ENCODE measurements at places on chromosomes 3 and 15.

DNA sequence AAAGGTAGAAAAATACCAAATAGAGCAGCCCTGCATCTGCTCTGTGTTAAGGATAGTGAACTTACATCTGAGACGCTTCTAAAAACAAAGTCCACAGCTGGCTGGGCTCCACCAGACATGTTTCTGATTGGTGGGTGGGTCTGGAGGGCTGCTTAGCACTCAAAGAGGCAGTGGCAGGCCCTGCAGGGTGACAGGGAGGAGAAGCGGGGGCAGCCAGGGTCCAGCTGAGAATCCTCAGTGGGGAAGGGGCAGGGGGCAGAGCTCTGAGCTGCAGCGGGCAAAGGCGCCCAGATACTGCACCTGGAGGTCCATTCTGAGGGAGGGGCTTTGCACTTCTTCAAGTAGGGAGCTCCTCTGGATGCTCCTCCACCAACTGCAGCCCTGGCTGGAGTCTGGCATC is 28.1 kb downstream of the PRR23E start:
- no peak for DNase-seq

GRCh38 chr15:77413699-77414349 is 6.1 kb downstream of the PEAK1 start:
- no peak for DNase-seq

GRCh38 chr3:108295421-108296175 is 750 bp upstream of the HHLA2 start:
- DNase-seq, result no peak

- no peak for DNase-seq
Measured at GRCh38 chr15:58163985-58164384, 25.8 kb downstream of the AQP9 start.

- no peak for DNase-seq
Measured at GRCh38 chr3:115853104-115853503, 229.8 kb downstream of the GAP43 start.

- DNase-seq, result no peak
Measured at GRCh38 chr15:93185796-93186195, 96.8 kb upstream of the RGMA start.

DNA sequence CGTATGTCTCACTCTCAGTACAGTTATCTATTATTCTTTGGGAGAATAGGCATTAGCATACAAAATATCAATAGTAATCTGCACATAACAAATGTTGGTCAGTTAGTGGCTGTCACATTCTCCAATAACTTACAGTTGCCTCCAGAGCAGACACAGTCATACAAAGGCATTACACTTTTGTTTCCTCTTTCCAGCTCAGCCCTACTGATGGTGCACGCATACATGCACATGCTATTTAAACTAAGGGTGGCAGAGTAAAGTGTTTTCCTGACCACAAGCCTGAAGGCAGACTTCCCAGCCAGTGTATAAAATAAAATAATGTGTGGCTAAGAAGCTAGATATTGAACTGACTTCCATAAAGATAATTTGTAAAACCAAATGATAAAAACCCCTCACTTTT is 47.6 kb downstream of the PHLDB2 start:
- no peak for DNase-seq

DNA sequence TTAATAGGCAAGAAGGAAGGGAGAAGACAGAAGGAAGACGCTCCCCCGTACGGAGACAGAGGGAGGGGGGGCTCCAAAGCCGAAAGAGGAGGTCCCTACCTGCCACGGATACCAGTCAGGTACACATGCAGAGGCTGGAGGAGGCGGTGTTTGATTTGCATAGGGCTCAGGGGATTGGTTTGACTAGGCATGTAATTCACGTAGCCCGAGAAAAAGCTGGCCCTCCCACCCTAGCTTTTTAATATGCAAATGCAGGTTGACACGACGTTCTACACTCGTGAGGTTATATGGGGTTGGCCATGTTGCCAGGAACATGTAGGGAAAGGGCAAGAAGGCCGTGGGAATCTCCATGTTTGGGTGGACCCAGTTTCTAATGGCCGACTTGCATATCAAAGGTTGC is 29.8 kb downstream of the ZNF592 start:
- no peak for DNase-seq

DNA sequence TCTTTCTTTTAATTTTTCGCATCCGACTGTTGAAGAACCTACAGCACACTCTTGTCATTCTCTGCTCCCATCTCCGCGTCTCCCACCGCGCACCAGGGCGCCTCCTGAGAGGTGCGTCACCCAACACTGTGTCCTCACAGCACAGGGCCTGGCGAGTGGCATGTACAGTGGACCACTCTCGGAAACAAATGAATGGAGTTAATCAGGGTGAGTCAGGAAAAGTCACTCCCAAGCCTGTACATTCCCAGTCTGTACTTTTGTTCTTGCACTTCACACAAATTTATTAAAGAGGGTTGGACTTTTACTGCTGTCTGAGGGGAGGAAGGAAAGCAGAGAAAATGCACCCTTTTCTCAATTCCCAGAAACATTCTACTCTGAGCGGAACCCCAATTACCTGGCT is 625 bp downstream of the COL6A6 start:
- DNase-seq, result no peak

GRCh38 chr3:159763602-159764489 is 224.8 kb upstream of the IL12A start:
- peak; percentile 69 for DNase-seq

- DNase-seq, result no peak
Measured at GRCh38 chr3:177361081-177361938, 164.0 kb upstream of the TBL1XR1 start.

DNA sequence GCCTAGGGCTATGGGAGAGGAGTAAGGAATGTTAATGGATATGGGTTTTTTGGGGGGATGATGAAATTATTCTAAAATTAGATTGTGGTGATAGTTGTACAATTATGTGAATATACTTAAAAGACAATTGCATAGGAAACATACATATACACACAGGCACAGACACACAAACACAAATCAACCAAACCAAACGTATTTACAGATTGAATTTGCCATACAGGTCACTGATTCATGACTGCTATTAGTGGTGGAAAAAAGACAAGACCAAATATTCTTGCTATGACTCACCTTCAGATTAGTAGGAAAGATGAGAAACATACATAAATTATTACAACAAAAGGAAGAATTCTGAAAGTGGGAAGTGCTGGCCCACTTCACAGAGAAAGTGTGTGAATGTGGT is 85.3 kb downstream of the C3orf38 start:
- DNase-seq, result no peak

- DNase-seq, result no peak
Measured at GRCh38 chr15:57562196-57562769, 29.4 kb upstream of the MYZAP start.

GRCh38 chr3:39107388-39108199 is at the start of the genes GORASP1 and TTC21A:
Gene GORASP1 (minus strand): TSS chr3:39107627. CDS start chr3:39107541, 86 bp downstream.
Gene TTC21A (plus strand): TSS chr3:39107680. CDS start chr3:39107838, 158 bp downstream.
- DNase-seq, result peak; percentile 73

- DNase-seq, result no peak
Measured at GRCh38 chr3:185361920-185362319, 1.0 kb upstream of the MAP3K13 start.

DNA sequence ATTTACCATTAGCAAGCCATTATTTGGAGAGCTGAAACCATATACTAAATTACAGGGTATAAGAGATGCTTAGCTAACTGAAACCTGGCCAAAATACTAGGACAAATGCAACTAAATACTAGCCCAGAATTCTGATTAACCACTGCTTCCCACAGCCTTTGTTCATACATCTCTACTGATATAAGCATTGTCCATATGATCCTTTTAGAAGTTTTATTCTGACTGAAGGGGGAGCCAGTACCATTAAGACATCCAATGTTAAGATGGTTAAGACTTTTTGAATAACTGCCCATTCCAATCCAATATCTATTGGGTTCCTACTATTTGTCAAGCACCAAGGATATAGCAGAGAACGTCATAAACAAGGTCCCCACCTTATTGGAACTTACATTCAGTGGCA is 421.3 kb downstream of the FOXP1 start:
- DNase-seq, result no peak

All from amygdala (tissue), 56 donors.